ENCODE measurements at places on chromosomes 4 and X.

- no peak for DNase-seq
These were observed 177.1 kb upstream of the CENPE start for GRCh38 chr4:103375278-103375677.

GRCh38 chr4:169209388-169209883 lies 61.3 kb downstream of the SH3RF1 start:
- DNase-seq: no peak

DNA sequence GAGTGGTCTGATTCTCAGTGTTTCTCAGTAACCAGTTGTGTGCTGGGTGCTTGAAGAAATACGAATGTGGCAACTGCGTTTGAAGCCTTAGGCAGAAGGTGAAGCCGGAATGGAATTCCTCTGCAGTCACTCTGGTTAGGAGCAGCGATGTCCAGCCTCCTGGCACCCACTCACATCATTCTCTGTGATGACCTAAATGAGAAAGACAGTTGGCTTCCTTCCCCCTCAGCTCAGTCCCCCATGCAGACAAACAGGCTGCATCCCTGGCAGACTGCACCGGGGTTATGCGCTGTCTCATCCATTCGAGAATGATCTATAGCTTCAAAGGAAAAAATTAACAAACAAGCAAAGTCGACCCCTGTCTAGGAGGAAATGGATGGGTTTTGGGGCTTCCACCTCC lies 170.1 kb upstream of the SCML1 start:
- DNase-seq: no peak

GRCh38 chr4:23382879-23383278 lies 507.0 kb downstream of the PPARGC1A start:
- no peak for DNase-seq

DNA sequence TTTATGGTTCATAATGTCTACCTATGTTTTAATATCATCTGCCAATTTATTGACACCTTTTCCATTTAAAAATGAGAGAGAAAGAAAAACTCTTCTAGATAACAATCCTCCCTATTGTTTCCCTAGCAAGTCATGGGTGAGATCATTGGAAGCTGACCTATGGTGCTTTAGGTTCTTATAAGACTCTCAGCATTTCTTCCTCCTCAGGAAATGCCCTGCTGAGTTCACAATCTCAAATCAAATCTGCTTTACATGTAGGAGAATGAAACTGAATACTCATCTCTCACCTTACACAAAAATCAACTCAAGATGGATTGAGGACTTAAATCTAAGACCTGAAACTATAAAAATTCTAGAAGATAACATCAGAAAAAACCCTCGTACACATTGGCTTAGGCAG lies 267.4 kb downstream of the RAPGEF2 start:
- DNase-seq: no peak

- no peak for DNase-seq
These were observed 178.7 kb upstream of the PITX2 start for GRCh38 chr4:110801591-110801990.

DNA sequence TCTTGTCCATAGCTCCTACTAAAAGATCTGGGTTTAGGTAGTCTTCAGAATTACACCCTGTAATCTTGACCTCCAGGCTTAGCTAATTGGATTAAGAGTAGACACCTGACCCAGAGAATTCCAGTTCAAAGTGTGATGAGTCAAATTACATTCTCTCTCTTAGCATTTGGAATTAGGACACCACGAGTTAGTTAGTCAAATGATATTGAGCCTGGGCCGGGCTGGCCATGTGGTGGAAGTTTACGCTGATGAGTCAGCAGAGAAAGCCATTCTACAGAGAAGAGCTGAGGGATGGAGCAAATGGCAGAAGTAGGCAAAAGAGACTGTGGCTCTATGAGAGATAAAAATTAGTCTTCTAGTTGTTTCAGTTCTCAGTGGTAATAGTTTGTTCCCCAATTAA lies 31.1 kb downstream of the CEP44 start:
- DNase-seq: no peak

DNA sequence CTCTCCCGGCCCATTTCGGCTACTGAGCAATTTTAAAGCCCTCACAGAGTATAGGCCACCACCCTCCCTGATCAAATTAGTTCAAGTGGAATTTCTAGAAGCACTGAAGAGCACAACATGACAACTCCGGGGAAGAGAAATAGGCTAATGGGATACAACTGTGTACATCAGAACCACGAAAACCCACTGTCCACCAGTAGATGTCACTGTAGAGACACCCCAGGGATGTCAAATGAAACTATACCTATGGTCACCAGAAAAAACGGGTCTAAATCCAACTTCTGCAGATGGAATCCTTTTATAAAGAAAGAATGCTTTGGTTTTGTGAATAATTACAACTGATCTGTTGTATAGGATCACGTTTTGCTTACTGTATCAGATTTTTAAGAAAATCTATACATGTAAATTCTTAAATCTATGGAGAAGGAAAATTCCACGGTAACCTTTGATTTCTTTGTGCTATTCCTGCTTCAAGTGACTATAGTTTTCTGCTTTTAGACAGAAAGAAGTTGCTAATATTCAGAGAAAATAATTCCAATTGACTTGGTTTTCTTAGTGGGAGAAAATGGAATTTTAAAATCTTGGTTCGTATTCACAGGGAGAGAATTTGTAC lies 29.5 kb upstream of the MAP3K15 start:
- peak; percentile 9 for DNase-seq

DNA sequence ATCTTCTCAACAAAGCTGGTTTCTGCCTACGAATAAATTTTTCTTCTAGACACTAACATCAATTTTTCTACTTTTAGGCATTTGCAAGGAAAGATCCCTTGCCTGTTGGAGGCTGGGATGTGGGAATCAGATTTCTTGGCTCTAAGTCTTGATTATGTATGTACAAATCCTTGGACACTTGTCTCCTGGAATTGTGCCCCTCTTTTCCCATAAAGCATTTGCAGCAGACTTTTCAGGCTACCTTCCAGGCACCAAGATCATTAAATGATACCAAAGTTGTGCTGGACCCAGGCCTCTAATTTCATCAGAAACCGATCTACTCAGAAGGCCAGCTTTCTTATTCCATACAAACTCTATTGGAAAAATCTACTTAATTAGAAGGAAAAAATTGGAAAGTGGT lies 339.5 kb upstream of the DIPK2B start:
- DNase-seq: no peak

DNA sequence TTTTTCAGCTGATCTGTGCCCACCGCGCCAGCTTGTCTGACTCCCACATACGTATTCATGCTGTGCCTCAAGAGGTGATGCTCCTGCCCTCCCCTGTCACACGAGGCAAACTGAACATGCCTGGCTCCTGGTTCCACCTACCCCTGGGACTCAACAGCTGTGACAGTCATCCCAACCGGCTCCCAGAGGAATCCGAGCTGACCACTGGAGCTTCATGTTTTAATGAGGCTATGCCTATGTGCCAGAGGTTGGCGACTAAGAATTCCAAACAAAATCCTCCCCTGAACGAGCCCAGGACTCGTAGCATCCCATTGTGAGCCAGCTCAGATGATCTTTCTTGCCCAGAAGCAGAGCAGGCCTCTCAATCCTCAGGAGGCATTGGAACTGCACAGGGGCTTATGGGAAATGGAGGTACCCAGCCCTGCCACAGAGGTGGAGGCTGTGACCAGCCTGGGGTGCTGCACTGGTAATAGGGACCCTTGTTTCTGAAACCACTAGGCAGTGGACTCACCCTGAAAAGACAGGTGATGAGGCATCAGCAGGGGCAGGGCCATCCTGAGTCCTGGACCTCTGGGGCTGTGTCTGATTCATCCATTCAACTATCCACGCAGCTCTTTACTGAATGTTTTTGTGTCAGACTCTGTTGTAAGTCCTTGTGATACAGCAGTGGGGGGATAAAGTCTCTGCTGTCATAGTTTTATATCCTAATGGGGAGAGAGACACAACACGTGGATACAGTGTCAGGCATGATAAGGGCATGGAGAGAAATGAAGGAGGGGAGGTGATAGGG lies 325.0 kb downstream of the EVC2 start:
- no peak for DNase-seq

GRCh38 chr4:5069901-5070300 lies 18.6 kb downstream of the STK32B start:
- DNase-seq: no peak

DNA sequence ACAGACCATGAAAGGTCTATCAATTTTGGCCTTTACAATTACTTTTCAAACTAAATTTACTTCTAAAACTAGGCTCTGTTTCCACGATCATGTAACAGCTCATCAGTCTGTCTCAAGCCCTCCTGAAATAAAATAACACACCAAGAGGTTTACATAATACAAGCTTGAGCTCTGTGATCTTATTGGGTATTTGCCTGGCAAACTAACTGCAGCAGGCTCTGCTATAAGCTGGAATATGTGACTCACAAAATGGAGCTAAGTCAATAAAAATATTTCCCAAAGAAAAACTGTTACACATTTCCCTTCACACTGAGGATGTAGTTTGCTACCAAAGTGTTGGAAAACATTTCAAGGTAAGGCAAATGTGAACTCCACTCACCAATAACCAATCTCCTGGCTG lies 94.7 kb upstream of the GPM6B start:
- no peak for DNase-seq

DNA sequence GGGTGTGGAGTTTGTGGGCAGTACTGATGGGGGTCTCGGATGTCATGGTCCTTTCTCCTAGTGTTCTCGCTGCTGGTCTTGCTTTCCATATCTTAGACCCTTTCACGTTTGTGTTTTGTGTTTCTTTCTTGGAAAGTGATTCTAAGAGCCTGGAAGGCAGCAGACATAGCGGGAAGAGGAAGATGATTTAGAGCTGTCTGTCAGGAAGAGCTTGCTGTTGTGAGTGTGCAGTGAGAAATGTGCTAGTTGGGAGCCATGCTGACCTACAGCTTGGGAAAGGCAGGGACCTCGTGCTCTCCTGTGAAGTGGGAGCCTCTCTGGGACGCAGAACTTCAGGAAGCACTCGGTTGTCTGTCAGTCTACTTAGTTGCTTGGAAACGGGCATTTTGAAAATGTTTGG lies 122.2 kb downstream of the ZNF518B start:
- DNase-seq: no peak

DNA sequence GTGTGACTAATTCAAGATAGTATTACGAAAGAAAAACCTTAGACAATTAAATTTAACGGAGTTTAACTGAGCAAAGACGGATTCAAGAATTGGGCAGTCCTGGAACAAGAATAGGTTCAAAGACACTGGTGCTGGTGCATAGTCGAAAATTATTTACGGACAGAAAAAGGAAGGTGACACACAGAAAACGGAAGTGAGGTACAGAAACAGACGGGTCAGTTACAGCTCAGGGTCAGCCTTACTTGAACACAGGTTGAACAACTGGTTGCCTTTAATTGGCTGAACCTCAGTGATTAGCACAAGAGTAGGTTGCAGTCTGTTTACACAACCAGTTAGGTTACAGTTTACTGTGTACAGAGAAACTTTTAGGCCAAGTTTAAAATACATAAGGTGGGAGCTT lies 31.5 kb downstream of the KLHL8 start:
- no peak for DNase-seq

DNA sequence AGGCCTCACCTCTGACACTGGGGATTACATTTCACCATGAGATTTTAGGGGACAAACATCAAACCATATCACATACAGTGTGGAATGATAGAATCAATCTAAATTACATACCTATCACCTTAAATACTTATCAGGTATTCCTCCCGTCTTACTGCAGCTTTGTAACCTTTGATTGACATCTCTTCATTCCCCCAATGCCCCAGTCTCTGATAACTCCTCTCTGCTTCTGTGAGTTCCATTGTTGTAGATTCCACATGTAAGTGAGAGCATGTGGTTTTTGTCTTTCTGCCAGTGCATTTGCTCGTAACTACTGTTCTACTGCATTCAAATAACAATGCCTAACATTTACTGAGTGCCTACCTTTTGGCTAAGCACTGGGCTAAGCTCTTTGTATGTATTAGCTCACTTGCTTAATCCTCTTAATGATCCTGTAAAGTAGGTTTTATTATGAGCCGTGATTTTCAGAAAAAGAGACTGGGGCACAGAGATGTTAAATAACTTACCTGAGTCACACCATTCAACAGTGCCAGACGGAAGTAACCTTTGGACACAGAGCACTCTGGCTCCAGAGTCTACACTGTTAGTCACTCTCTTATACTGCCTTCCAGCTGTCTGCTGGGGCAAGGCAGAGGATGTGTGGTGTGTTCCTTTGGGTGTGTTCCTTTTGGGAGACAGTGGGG lies 63.7 kb upstream of the ESX1 start:
- DNase-seq: no peak

DNA sequence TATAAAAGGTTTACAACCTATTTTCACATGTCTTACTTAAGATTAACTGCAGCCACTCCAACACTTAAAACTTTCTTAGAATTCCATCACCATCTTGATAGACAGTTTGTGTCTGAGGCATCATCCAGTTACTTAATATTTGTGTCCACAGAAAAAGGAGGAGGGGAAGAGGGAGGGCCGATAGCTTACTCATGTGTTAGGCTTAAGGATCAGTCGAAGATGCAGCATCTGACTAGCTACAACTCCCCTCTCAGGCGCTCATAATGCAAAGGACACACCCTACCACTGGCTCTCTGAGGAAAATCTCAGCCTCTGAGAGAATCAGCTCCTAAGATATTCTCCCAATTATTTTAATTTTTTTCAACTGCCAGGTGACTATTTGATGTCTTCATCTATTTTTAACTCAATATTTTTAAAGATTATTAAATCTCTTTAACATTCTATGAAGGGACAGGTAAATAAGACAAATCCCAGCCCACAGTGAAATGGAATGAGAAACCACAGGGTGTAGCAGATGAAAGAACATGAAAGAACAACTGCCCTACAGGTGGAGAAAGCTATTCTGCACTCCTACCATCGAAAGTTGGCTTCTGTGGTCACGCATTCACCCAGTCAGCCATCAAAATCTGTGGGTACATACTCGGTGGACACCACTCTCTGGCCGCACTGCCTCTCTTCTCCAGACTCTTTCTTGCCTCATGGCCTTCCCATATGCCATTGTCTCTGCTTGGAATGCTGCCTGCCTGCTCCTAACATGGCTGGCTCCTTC lies 48.0 kb downstream of the ARAP2 start:
- DNase-seq: no peak

DNA sequence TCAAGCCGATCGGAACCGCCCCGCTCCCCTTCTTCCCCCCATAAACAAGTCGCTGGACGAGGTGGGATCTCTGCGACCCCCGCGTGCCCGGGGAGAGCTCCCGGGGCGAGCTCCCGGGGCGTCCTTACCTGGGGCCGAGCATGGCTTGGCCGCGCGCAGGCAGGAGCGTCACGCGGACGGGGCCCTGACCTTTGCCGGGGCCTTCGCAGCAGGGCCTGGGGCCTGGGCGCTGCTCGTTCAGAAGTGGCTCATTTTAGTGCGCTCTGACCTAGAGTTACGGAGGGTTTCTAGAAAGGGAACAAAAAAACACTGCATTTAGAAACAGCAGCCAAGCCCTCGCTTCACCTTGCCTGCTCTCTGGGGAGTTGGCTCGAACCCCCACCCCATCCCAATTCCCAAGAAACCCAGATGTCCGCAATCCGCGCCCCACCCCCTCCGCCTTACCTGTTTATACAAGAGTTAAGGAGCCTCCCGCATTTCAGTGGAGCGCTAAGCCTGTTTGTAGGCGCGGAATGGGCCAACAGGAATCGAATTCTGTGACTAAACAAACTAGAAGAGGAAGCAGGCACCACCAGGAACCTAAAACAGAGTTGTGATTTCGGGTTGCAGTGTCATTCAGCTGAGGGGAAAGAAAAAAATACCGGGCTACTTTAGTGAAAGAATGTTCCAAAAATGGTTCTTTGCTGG lies 814 bp upstream of the RBM47 start:
- no peak for DNase-seq
